ENCODE measurements at places on chromosomes 4 and X.

- no peak for DNase-seq
Measured at GRCh38 chr4:58144721-58145120, 1034.5 kb upstream of the IGFBP7 start.

GRCh38 chrX:21645431-21645830 is 12.7 kb downstream of the KLHL34 start:
- no peak for DNase-seq

- DNase-seq = no peak
Measured at GRCh38 chr4:174214101-174214878, 69.2 kb downstream of the FBXO8 start.

DNA sequence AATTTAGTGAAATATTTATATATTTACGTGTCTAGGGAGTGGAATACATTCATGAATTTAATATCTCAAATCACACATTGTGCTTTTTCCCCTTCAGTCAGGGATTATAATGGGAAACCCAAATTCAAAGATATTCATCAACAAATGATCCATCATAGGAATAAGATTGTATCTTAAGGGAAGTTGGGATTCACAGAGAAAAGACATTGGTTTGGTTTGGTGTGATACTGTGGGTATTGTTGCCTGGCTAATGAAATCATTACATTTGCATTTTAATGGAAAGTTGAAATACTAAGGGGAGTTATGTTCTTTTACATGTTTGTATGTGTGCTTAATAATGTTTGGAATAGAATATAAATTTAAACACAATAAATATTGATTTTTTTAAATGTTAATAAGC is 1.7 kb downstream of the TET2 start:
- DNase-seq = no peak

DNA sequence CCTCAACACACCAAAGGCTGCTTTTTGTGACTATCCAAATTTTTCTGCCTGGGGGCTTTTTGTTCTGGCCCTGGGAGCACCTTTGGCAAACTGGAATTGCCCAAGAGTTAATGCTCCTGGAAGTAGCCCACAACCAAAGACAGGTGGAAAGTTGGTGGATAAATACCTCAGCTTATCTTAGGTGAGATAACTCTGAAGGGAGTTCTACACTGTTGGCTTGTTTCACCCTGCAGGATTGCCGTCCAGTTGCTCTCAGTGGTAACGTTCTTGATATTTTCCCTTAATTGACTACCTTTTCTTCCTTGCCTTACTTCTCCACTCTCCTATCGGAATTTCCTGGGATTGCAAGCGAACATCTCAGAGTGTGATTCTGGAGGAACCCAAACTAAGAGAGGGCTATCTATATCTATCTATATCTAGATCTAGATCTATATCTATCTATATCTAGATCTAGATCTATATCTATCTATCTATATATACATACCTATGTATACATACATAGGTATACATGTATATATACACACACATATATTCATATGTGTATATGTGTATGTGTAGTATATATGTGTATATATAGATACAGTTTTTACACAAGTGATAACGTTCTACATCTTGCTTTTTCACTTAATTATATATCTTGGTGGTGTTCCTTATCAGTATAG is 82.6 kb upstream of the DHX15 start:
- DNase-seq = no peak

DNA sequence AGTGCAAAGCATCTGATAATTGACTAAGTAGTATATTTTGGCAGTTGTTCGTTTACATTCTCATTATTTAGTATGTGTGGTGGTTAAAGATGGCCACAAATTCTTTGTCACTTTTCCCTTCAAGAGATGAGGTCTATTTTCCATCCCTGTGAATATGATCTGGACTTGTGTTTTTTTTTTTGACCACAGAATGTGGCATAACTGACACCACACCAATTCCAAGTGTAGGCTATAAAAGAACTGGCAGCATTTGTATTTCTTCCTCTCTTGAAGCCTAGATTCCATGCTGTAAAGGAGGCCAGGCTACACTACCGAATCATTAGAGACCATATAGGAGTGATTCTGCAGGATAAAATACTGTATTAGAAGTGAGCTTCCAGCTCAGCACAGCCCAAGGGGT is 596.6 kb downstream of the DMD start:
- DNase-seq = no peak

DNA sequence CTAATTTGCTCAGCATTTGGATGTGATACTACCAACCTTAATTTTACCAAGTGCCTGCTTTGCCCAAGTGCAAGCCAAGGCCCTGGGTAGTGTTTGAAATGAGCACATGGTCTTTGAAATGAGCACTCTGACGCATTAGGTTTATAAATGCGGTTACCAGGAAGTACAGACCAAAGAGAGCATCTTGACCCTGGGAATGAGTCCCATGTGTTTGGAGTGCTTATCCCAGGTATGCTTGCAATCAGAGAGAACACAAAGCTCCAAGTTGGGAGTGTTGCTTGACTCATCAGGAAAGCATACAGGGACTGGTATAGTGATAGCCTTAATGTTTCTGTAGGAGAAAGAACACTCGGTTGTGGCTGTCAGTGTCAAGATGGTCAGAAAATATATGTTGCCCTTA is 203.6 kb upstream of the MAMLD1 start:
- no peak for DNase-seq
